ENCODE measurements at places on chromosomes 5 and 9.

DNA sequence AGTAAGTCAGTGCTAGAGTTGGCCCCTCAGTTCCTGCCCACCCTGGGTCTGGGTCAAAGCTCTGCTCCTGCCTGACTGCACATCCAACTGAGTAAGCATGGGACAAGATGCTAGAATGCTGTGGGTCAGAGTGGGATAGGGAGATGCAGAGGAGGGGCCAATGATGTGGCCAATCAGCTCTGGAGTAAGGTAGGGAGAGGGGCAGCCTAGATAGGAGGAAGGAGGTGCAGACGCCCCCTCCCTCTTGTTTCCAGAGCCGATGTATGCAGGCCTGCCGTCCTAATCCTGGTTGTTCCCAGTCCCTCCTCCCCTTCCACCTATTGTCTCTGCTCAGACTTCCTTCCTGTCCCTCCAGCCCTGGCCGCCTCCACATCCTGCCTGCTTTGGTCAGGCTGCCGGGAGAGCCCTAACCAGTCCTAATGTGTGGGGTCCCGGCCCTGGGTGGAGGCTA, 1.3 kb downstream of the ARAP3 start:
- DNase-seq, result no peak

- DNase-seq, result no peak
These were observed 216.2 kb downstream of the PIK3R1 start for GRCh38 chr5:68431601-68432337.

- DNase-seq, result no peak
These were observed 1.5 kb downstream of the LCN2 start for GRCh38 chr9:128150594-128151308.

- no peak for DNase-seq
These were observed 2.1 kb downstream of the PRRC1 start for GRCh38 chr5:127519527-127519926.

- DNase-seq, result no peak
These were observed 24.9 kb downstream of the VAV2 start for GRCh38 chr9:133967024-133967741.

- DNase-seq, result no peak
These were observed 1.0 kb downstream of the KLF9 start for GRCh38 chr9:70413464-70413798.

- DNase-seq, result no peak
These were observed 28.5 kb upstream of the KIF4B start for GRCh38 chr5:154984946-154985516.

All from stimulated activated CD8-positive, alpha-beta memory T cell treated with anti-CD3 and anti-CD28 coated beads, Interleukin-7, amount 100 ng/mL, for 48 hours (primary cell).